Stimulated activated memory B cell treated with anti-CD40 and anti-IgM and Interleukin-4, amounts not matched to agents 10 μg/mL and 1 μg/mL and 100 μg/mL, for 72 hours (primary cell): ENCODE measurements at places on chromosomes 3 and 15.

DNA sequence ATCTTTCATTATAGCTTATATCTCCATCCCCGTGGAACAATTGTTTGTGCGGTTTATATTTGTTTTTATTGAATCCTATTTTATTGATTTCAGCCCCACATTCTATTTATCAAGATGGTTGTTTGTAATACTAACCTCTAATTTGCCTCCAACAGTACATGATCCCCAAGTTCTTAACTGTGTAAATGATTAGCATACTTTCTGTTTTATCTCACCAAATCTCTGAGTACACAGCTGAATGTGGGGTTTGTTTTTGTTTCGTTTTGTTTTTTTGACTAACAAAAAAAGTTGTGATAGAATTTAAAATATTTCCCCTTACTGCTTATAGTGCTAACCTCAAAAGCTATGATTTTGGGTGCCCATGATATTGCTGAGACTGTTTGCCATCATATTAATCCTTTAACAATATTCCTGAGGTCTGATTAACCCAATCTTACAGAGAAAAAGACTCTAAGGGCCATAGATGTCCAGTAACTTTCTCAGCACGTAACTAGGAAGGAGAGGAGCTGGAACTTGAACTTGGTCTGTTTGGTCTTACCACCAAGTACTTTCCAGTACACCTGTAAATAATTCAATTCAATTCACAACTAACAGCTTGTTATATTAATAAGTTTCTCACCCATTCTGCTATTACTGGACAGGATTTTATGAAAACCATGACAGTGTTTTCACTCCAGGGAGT is 789.8 kb downstream of the TUSC7 start:
- ATAC-seq, result no peak

DNA sequence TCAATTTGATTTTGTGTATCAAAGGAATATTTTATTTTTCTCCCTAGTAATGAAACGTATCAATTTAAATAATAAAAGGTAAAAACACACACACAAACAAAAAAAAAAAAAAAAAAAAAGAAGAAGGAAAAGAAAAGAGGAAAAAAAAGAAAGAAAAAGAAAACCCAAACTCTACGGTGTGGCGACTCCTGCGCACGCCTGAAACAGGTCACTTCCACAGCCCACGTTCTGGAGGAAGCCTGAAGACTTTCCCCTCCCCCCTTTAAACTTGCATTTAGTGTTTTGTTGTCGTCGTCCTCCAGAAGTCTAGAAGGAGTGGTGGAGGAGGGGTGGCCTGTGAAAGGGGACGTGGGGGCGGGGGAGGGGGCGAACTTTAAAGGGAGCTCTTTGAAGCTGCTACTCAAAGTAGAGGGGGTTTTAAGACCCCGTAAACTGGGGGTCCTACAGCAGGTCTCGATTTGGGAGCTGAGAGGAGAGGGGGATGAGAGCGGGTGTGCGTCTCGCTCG is 2.3 kb upstream of the TLE3 start:
- ATAC-seq, result no peak

- ATAC-seq, result no peak
These were observed 95.4 kb downstream of the SRGAP3 start for GRCh38 chr3:9153904-9154619.

DNA sequence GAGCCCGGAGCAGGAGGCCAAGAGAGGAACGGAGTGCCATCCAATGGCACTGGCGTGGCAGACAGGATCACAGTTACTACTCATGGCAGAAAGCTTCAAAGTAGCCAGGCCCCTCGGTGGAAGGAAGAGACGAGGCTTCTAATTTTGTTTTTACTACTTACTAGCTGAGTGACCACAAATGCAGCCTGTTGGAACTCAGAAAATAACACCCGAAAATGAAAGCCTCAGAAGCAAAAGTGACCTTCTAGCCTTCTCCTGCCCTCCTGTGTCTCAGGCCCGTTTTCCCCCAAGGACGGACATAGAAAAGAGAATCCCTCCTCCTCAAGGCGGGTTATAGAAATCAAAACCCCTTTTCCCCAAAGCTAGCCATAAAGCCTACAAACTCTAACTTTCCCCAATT is 9.9 kb upstream of the STRA6 start:
- no peak for ATAC-seq

- peak; percentile 73 for ATAC-seq
These were observed 17.7 kb downstream of the FRMD4B start for GRCh38 chr3:69368129-69368741.

- ATAC-seq, result no peak
These were observed 83.6 kb downstream of the BDH1 start for GRCh38 chr3:197472151-197472550.
